Activated naive CD8-positive, alpha-beta T cell treated with anti-CD3 and anti-CD28 coated beads, Interleukin-2, amount 50 U/mL, for 24 hours (primary cell): ENCODE measurements at places on chromosomes 7 and 10.

DNA sequence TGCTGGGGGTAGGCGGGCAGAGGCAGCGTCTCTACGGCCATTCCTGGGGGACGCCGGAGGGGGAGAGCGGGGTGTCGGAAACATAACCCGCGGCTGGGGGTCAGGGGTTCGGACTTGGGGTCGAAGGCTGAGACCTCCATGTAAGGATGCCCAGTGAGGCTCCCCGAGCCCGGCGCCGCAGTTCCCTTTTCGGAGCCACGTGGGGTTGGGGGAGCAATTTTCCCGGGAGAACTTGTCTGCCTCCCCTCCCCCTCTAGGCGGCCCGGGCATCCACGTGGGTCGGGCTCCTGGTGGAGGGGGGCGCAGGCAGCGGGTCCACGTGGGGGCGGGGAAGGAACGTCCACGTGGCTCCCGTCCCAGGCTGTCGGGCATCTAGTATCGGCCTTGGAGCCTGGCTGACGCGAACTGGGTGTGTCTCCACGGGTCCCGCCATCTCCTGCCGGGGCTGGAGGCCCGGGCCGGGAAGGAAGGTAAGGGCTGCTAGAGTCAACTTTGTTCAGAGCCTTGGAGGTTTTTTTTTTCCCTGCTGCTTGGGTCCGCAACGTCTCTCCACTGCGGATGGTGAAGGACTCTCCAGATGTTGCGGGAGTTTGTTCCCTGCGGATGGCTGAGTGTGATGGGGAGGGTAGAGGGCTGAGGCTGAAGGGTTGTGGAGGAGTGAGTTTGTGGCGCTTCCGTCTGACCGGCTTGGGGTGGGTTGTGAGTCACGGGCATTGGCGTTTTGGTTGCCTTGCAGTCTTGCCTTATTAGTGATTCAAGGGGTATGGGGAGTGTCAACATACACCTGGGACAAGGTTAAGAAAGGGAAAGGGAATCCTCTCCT lies 744 bp downstream of the PPRC1 start:
- peaks cover 3% of the 10 kb centered on the region for H3K27me3 ChIP-seq
- peak overlapping the region; percentile 100 for H3K27ac ChIP-seq
- peak overlapping the region; percentile 100 for H3K4me3 ChIP-seq
- peak; percentile 79 for DNase-seq

DNA sequence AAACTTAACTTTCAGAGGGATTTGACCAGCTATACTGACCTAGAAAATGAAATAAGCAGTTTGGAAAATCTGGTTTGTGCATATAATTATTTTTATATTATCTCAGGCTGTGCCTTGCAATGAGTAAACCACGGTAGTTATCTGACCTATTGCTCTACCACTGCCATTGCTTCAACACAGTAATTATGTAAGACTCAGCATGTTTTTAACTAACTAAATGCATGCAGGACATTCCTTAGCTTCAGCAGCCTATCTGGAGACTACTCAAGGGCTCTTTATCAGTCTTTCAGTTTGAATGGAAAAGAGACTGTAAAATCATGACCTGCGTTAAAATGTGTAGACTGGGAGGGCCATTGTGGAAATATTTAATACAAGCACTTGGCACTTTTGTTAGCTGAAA lies 22.5 kb downstream of the CHN2 start:
- no peak overlapping the region for H3K4me3 ChIP-seq
- H3K36me3 ChIP-seq = no peaks in the 10 kb centered on the region
- no peaks in the 10 kb centered on the region for H3K4me1 ChIP-seq
- no peak for DNase-seq
- H3K27me3 ChIP-seq = peaks cover 2% of the 10 kb centered on the region
- H3K27ac ChIP-seq = no peak overlapping the region

DNA sequence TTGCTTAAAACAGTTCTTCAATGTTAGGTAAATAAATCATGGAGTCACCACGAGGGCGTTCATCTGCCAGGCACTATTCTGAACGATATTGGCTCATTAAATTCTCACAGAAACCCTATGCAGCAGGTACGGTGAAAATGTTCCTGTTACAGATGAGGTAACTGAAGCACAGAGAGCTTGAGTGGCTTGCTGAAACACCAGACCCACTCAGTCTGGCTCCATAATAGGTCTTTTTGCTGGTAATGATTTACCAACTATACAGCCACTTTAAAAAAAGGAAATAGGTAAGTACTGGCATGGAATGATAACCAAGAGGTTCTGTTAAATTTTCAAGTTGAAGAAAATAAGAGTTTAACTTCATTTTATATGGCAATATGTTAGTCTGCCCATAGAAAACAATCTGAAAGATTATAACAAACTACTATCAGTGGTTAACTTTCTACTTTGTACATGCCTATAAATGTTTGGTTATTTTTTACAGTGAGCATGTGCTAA lies 1.3 kb upstream of the TM9SF3 start:
- DNase-seq = no peak
- H3K4me3 ChIP-seq = no peak overlapping the region
- peaks cover 11% of the 10 kb centered on the region for H3K36me3 ChIP-seq
- H3K4me1 ChIP-seq = peaks cover 29% of the 10 kb centered on the region
- H3K27me3 ChIP-seq = no peaks in the 10 kb centered on the region

- H3K36me3 ChIP-seq = peaks cover 8% of the 10 kb centered on the region
- H3K27ac ChIP-seq = peak overlapping the region; percentile 100
- H3K4me1 ChIP-seq = peaks cover 37% of the 10 kb centered on the region
- peak; percentile 19 for DNase-seq
- H3K27me3 ChIP-seq = peaks cover 3% of the 10 kb centered on the region
Observed at GRCh38 chr10:69179089-69179742, 818 bp upstream of the SUPV3L1 start.

- no peak overlapping the region for H3K27ac ChIP-seq
- no peaks in the 10 kb centered on the region for H3K4me1 ChIP-seq
- H3K4me3 ChIP-seq = no peak overlapping the region
- no peaks in the 10 kb centered on the region for H3K27me3 ChIP-seq
Observed at GRCh38 chr7:126608339-126608776, 644.4 kb downstream of the GRM8 start.

- no peak for DNase-seq
- no peaks in the 10 kb centered on the region for H3K27me3 ChIP-seq
- H3K4me3 ChIP-seq = no peak overlapping the region
Observed at GRCh38 chr7:81590131-81590530, 179.7 kb downstream of the HGF start.

- no peak overlapping the region for H3K27ac ChIP-seq
- no peak overlapping the region for H3K4me3 ChIP-seq
- DNase-seq = no peak
Observed at GRCh38 chr7:134089446-134089845, 37.7 kb upstream of the LRGUK start.

DNA sequence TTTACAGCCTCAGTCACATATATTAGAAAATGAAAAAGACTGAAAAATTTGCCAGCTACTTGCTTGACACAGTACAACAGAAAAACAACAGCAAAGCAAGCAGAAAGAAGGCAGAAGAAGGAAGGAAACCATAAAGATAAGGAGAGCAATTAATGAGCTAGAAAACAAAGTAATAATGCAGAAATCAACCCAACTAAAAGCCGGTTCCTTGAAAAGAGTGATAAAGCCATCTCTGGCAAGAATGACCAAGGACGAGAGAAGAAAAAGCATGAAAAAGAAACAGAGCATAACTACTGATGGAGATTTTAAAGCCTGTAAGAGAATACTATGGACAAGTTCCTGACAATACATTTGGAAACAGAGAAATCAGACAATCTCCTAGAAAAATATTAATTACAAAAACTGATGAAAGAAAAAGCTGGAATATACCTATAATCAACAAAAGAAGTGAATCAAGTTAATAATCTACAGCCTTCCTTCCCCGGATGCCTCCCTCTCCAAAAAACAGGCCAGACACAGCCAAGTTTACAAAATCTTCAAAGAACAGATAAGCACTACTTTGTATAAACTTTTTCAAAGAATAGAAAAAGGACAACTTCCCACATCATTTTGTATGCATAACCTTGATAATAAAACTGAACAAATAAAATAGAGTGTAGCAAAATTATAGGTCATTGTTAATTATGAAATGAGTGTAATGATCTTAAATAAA lies 204.0 kb downstream of the BAMBI start:
- peaks cover 7% of the 10 kb centered on the region for H3K27me3 ChIP-seq
- no peak for DNase-seq
- H3K27ac ChIP-seq = no peak overlapping the region
- H3K36me3 ChIP-seq = no peaks in the 10 kb centered on the region
- no peak overlapping the region for H3K4me3 ChIP-seq

DNA sequence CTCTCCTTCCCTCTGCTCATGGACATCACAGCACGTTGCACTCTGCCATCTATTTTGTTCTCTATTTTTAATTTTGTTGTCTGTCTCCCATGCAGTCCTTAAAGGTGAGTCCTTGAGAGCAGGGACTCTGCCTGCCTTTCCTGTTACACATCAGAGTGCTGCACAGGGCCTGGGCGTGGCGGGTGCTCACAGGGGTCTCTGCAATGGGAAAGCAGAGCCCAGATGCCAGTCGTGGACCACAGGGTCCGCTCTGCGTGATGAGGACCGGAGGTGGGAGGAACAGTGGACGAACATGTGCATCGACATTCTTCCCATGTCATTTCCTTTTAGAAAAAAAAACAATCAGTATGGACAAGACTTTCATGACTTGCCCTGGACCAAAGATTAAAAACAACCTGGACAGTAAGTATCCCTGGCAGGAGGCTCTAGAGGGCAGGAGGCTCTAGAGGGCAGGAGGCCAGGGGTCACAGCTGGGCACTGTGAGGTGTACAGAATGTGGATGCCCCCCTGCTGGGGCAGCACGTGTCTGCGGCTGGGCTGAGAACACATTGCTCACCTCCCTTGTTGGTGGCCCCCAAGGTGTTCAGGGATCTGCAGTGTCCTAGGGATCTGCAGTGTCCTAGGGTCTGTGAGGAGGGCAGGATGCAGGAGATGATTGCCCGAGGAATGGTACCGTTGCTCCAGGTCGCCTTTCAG lies 29.6 kb upstream of the ZNF488 start:
- H3K4me1 ChIP-seq = no peaks in the 10 kb centered on the region
- no peaks in the 10 kb centered on the region for H3K36me3 ChIP-seq
- H3K27me3 ChIP-seq = no peaks in the 10 kb centered on the region
- H3K4me3 ChIP-seq = no peak overlapping the region

DNA sequence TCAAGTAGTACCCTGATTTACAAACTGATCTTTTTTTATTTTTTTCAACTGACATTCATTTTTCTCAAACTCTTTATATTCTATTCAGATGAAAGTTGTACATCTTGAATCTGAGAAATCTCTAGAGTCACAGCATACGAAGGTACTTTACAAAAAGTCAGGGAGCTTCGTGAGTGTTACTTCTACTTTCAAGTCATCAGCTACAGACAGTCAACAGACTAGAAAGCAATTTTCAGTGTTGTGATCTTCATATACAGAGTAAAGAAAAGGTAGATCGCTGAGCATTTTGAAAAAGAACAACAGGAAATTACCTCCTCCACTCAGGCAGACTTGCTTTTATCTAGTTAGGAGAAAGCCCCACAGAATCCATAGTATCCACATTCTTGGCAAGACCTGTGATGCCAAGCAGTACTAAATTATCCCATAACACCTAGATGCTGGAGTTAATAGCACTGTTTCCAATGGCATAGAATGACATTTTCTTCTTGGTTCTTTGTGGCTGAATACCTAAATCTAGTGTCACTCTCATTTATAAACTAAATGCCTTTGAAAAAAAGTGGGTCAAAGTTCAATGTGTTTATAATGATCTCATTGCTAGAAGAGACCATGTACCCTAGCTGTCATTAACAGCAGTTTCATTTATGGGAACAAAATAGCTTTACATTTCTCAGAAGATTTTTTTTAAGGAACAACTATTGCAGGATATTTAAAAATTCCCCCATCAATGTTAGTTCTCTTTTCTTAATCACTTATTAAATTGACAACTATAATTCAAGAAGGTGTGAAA lies 12.0 kb upstream of the ZNF800 start:
- no peaks in the 10 kb centered on the region for H3K36me3 ChIP-seq
- peaks cover 1% of the 10 kb centered on the region for H3K27me3 ChIP-seq
- H3K27ac ChIP-seq = peak overlapping the region; percentile 12
- peaks cover 26% of the 10 kb centered on the region for H3K4me1 ChIP-seq
- peak overlapping the region; percentile 43 for H3K4me3 ChIP-seq

DNA sequence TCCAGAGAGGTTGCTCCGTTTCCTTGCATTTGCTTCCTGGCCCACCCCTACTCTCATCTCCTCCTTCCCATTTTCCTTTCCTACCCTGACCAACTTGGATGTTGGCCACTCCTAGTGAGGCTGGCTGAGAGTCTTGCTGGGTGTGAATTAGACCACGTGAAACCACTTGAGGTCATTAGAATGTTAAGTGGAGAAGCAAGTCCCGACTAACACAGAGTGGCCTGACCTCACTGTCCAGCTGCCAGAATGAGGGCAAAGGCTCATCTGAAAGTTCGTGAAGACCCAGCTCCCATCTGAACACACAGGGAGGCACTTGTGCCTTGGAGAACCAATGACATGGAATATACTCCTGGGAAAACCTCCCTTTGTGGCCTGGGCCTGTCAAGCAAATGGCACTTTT lies 80.8 kb downstream of the WDR11 start:
- DNase-seq = no peak
- no peak overlapping the region for H3K27ac ChIP-seq
- H3K4me1 ChIP-seq = no peaks in the 10 kb centered on the region

DNA sequence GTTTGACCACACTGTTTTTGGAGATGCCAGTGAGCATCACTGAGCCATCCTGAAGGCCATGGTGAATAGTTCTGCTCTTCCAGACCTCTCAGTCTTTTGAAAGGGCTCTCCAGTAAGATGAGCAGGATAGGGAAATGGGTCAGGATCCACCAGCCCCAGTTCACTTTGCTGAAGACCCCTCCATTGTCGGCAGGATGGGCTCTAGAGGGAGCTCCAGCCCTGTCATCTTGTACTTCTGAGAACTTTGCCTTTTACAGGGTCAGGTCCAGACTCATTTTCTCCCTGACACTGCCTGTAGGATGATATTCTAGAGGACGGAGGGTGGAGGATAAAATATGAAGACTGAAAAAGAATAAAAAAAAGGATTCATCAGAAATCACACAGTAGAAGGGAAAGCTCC lies 13.1 kb downstream of the LHFPL3 start:
- H3K27me3 ChIP-seq = peaks cover 4% of the 10 kb centered on the region
- H3K4me1 ChIP-seq = no peaks in the 10 kb centered on the region
- no peak overlapping the region for H3K4me3 ChIP-seq
- no peak overlapping the region for H3K27ac ChIP-seq

- H3K4me3 ChIP-seq = no peak overlapping the region
- DNase-seq = no peak
- no peak overlapping the region for H3K27ac ChIP-seq
- no peaks in the 10 kb centered on the region for H3K36me3 ChIP-seq
Observed at GRCh38 chr7:118657391-118658005, 433.0 kb downstream of the ANKRD7 start.

GRCh38 chr7:129612112-129613015 lies 844 bp downstream of the NRF1 start:
- peaks cover 73% of the 10 kb centered on the region for H3K4me1 ChIP-seq
- peak overlapping the region; percentile 96 for H3K4me3 ChIP-seq
- peaks cover 24% of the 10 kb centered on the region for H3K36me3 ChIP-seq
- DNase-seq = peak; percentile 37
- H3K27ac ChIP-seq = peak overlapping the region; percentile 95

- peak overlapping the region; percentile 58 for H3K4me3 ChIP-seq
- no peak overlapping the region for H3K27ac ChIP-seq
- DNase-seq = no peak
- no peaks in the 10 kb centered on the region for H3K36me3 ChIP-seq
- peaks cover 9% of the 10 kb centered on the region for H3K4me1 ChIP-seq
- peaks cover 55% of the 10 kb centered on the region for H3K27me3 ChIP-seq
Observed at GRCh38 chr7:42238709-42239366, 1.8 kb upstream of the GLI3 start.

GRCh38 chr7:32250003-32250402 lies 179.8 kb upstream of the PDE1C start:
- H3K4me3 ChIP-seq = no peak overlapping the region
- no peaks in the 10 kb centered on the region for H3K4me1 ChIP-seq
- peaks cover 3% of the 10 kb centered on the region for H3K27me3 ChIP-seq
- no peak overlapping the region for H3K27ac ChIP-seq
- no peak for DNase-seq
